ENCODE measurements at places on chromosomes 13 and 19. TPM values are rescaled to one million over a fixed set of nuclear protein-coding genes. Genes with fewer than 3 reads are reported as not detected.

GRCh38 chr19:41813911-41814310, 17.5 kb downstream of the CEACAM3 start:
- H3K4me3 ChIP-seq: no peak overlapping the region
- no peaks in the 10 kb centered on the region for H3K36me3 ChIP-seq
- H3K27me3 ChIP-seq: no peaks in the 10 kb centered on the region
- DNase-seq: no peak

- no peaks in the 10 kb centered on the region for H3K4me1 ChIP-seq
- H3K36me3 ChIP-seq: no peaks in the 10 kb centered on the region
- no peak overlapping the region for H3K4me3 ChIP-seq
- H3K27me3 ChIP-seq: no peaks in the 10 kb centered on the region
- no peak overlapping the region for H3K27ac ChIP-seq
- no peak for DNase-seq
Measured at GRCh38 chr13:33520468-33520839, 234.9 kb upstream of the STARD13 start.

GRCh38 chr19:58001895-58002369, 688 bp downstream of the ZNF606 start:
- H3K4me1 ChIP-seq: peaks cover 5% of the 10 kb centered on the region
- no peaks in the 10 kb centered on the region for H3K27me3 ChIP-seq
- H3K27ac ChIP-seq: peak overlapping the region; percentile 19
- peak overlapping the region; percentile 90 for H3K4me3 ChIP-seq

GRCh38 chr19:5738423-5738822, 18.0 kb downstream of the CATSPERD start:
- no peaks in the 10 kb centered on the region for H3K4me1 ChIP-seq
- H3K27ac ChIP-seq: no peak overlapping the region
- DNase-seq: no peak
- H3K4me3 ChIP-seq: no peak overlapping the region
- no peaks in the 10 kb centered on the region for H3K27me3 ChIP-seq

DNA sequence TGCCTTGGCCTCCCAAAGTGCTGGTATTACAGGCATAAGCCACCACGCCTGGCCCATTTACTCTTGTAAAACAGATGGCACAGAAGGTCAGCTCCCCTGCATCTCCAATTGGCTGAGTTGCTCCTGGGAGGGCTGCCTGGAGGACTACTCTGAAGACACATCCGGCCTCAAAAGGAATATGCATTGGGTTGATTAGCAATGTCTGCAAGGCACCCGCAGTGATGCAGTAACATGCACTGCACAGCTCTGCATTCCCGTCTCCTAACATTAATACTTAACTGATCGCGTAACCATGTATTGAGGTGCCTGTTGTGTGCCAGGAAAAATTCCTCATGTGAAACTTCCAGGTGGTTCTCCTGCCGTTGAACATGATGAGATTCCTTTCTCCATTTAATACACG, 5.0 kb downstream of the ELAVL3 start:
- no peak overlapping the region for H3K4me3 ChIP-seq
- H3K27ac ChIP-seq: no peak overlapping the region
- H3K27me3 ChIP-seq: peaks cover 7% of the 10 kb centered on the region
- H3K36me3 ChIP-seq: no peaks in the 10 kb centered on the region

- H3K36me3 ChIP-seq: no peaks in the 10 kb centered on the region
- H3K4me1 ChIP-seq: peaks cover 11% of the 10 kb centered on the region
- no peaks in the 10 kb centered on the region for H3K27me3 ChIP-seq
- H3K4me3 ChIP-seq: peak overlapping the region; percentile 96
- H3K27ac ChIP-seq: peak overlapping the region; percentile 85
Measured at GRCh38 chr19:29211562-29212355, 1.2 kb downstream of the UQCRFS1 start.

DNA sequence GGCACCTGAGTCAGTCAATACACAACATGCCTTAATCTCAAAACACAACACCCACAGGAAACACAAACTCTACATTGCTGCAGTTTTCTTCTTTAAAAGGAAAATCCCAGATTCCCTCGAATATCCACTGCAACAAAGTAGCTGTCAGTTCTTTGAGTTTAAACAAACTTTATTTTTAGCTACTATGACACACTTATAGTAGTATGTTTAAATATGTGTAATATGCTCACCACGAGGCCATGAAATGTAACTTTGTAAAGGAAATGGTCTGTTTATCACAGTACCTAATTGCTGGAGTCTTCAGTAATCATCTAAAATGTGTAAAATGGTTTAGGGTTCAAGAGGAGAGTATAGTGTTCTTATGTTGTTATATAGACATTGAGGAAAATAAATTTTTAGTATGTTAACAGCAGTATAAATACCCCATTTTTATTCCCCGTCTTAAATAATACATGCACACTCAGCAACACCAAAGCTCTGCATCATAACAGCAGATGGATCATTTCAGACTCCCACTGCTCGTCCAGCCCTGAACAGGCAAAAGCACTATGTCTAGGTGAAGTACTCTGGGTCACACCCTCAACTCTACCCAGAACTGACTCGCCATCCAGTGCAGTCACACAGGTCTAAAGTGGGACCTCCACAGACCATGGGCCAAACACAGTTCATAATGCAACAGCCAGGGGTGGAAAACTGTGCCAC, 20.6 kb downstream of the TUBGCP3 start:
- no peak overlapping the region for H3K4me3 ChIP-seq
- H3K27me3 ChIP-seq: no peaks in the 10 kb centered on the region
- H3K27ac ChIP-seq: no peak overlapping the region
- no peaks in the 10 kb centered on the region for H3K4me1 ChIP-seq

- no peak overlapping the region for H3K27ac ChIP-seq
- no peaks in the 10 kb centered on the region for H3K27me3 ChIP-seq
- no peaks in the 10 kb centered on the region for H3K4me1 ChIP-seq
- no peaks in the 10 kb centered on the region for H3K36me3 ChIP-seq
- no peak overlapping the region for H3K4me3 ChIP-seq
- no peak for DNase-seq
Measured at GRCh38 chr19:850221-850978, 1.7 kb upstream of the ELANE start.

DNA sequence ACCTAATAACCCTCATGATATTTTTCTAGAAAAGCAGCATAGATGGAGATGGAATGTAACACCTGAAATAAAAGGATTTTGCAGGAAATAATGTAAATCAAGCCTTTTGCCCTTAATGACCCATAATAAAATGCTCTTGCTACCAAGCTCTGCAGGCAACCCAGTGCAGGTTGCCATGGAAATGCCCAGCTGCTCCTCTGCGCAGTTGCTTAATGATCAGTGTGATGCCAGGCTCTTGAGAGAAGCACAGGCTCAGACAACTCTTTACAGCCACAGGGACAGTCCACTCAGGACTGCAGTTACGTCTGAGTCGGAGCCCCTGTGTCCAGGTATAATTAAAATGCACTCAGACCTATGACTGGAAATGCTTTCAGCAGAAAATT, 165.5 kb downstream of the LACC1 start:
- H3K27ac ChIP-seq: no peak overlapping the region
- H3K27me3 ChIP-seq: peaks cover 18% of the 10 kb centered on the region
- H3K36me3 ChIP-seq: no peaks in the 10 kb centered on the region
- no peaks in the 10 kb centered on the region for H3K4me1 ChIP-seq

- no peak overlapping the region for H3K27ac ChIP-seq
- no peaks in the 10 kb centered on the region for H3K27me3 ChIP-seq
- DNase-seq: no peak
- H3K4me1 ChIP-seq: no peaks in the 10 kb centered on the region
- H3K36me3 ChIP-seq: no peaks in the 10 kb centered on the region
- H3K4me3 ChIP-seq: no peak overlapping the region
Measured at GRCh38 chr13:26095338-26095737, 43.5 kb upstream of the SHISA2 start.

DNA sequence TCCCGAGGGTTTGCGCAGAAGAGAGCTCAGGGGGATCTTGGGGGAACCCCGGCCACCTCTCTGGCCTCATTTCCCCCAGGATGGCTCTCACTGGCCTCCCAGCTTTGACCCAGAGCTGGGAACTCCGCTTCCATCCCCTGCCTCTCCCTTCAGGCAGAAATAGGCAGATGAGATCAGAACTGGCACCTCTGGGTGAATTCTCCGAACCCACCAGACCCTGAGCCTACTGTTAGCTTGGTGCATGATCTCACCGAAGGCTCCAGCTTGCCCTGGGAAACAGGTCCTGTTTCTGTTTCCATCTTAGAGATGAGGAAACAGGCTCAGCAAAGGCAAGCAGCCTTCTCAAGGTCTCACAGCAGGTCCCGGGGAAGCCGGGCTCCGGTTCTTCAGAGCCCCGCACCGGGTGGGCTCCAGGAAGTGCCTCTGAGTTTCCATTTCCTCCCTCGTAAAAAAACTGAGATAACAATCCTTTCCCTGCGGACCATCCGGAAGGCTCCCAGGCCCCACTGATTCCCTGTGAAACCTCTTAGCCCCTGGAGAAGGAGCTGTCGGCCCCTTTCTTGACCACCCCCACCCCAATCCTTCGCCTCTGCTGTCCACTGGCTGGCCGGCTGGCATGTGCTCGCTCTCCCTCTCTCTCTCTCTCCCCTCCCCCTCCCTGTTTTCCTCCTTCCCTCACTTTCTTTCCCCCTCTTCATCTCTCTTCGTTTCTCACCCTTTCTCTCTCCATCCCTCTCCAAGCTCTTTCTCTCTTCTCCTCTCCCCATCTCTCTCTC, 2.1 kb downstream of the NECTIN2 start:
- H3K27me3 ChIP-seq: no peaks in the 10 kb centered on the region
- peaks cover 38% of the 10 kb centered on the region for H3K4me1 ChIP-seq
- peak; percentile 89 for DNase-seq
- H3K27ac ChIP-seq: peak overlapping the region; percentile 99
- peaks cover 4% of the 10 kb centered on the region for H3K36me3 ChIP-seq

- H3K4me3 ChIP-seq: no peak overlapping the region
- DNase-seq: no peak
- no peaks in the 10 kb centered on the region for H3K4me1 ChIP-seq
- H3K27me3 ChIP-seq: no peaks in the 10 kb centered on the region
Measured at GRCh38 chr13:80211566-80211965, 129.4 kb downstream of the SPRY2 start.

GRCh38 chr13:63249411-63250187, 1834.0 kb upstream of the PCDH20 start:
- DNase-seq: no peak
- no peak overlapping the region for H3K27ac ChIP-seq
- H3K27me3 ChIP-seq: no peaks in the 10 kb centered on the region
- H3K4me3 ChIP-seq: no peak overlapping the region
- H3K36me3 ChIP-seq: no peaks in the 10 kb centered on the region

DNA sequence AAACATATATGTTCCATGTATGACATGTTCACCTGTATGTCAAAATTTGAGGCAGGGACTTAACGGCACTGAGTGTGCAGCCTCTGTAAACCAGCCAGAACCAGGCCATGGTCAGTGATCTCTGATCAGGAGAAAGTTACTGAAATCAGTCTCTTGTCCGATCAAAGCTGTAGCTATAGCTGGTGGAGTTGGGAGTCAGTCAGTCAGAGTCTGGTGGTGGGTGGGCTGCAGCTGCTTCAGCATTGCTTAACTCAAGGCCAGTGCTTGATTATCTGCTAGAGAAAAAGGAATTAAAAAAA, 78.3 kb downstream of the ANKRD10 start:
- no peaks in the 10 kb centered on the region for H3K36me3 ChIP-seq
- no peak overlapping the region for H3K4me3 ChIP-seq
- peaks cover 13% of the 10 kb centered on the region for H3K27me3 ChIP-seq
- no peaks in the 10 kb centered on the region for H3K4me1 ChIP-seq

DNA sequence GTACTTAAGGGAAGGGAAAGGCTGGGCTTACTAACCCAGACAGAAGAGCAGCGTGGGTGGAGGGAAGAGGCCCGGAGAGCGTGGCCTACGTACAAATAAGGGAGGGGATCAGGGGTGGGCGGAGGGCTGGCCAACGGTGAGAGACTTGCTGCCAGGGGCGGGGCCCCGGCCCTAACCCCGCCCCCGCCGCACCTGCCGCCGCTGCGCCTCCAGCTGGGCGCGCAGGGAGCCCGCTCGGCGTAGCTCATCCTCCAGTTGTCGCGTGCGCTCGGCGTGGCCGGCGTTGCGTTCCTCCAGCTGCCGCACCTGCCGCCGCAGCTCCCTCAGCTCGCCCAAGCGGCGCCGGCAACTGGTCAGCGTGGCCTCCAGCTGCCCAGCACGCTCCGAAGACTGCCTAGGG, 5.7 kb downstream of the HOOK2 start:
- no peaks in the 10 kb centered on the region for H3K36me3 ChIP-seq
- H3K27me3 ChIP-seq: no peaks in the 10 kb centered on the region
- DNase-seq: no peak
- H3K4me3 ChIP-seq: no peak overlapping the region
- no peak overlapping the region for H3K27ac ChIP-seq

- no peaks in the 10 kb centered on the region for H3K27me3 ChIP-seq
- no peaks in the 10 kb centered on the region for H3K36me3 ChIP-seq
- no peak for DNase-seq
- no peak overlapping the region for H3K27ac ChIP-seq
Measured at GRCh38 chr13:87244256-87244890, 426.8 kb upstream of the SLITRK5 start.

GRCh38 chr13:93227878-93228642, 1.5 kb downstream of the GPC6 start:
- H3K27me3 ChIP-seq: no peaks in the 10 kb centered on the region
- H3K4me1 ChIP-seq: no peaks in the 10 kb centered on the region
- no peak for DNase-seq
- no peak overlapping the region for H3K27ac ChIP-seq
- no peaks in the 10 kb centered on the region for H3K36me3 ChIP-seq
- no peak overlapping the region for H3K4me3 ChIP-seq

DNA sequence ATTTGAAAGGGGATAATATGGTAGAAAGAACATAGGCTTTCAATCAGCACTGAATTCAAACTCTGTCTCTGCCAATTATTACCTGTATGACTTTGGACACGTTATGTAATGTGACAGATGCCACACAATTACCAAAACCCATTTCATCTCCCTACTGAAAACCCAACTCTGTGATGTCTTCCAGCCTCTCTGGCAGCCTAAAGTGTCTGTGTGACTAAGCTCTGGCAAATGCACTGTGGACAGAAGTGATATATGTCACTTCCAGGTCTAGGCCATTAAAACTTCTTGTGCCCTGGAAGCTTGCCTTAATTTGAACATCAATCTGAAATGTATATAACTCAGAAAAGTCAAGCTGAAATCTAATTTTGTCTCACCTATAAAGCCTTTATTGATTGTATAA, 552.0 kb downstream of the RFC3 start:
- no peaks in the 10 kb centered on the region for H3K36me3 ChIP-seq
- H3K4me3 ChIP-seq: no peak overlapping the region
- H3K4me1 ChIP-seq: no peaks in the 10 kb centered on the region
- no peaks in the 10 kb centered on the region for H3K27me3 ChIP-seq
- no peak overlapping the region for H3K27ac ChIP-seq
- no peak for DNase-seq

DNA sequence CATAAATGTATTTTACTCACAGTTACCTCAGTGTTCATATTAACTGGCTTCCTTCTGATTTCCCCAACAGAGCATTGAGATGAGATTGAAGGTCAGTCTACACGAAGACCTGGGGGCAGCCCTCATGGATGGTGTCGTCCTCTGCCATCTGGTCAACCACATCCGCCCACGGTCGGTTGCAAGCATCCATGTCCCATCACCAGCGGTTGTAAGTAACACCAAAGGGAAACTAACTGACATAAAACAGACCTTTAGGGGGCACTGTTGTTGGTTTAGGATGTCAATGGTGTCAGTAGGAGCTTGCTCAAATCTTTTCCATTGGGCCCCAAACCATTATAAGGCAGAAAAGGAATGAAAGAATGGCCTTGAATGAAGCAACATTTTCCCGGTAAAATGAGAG, 68.2 kb downstream of the ESD start:
- H3K36me3 ChIP-seq: peaks cover 8% of the 10 kb centered on the region
- no peaks in the 10 kb centered on the region for H3K4me1 ChIP-seq
- H3K27me3 ChIP-seq: no peaks in the 10 kb centered on the region
- no peak for DNase-seq

URAD gene
- total RNA-seq: not detected

THAP8 gene
- total RNA-seq: 2.9 TPM

C19orf53 gene
- total RNA-seq: 126 TPM

MATK gene
- not detected for total RNA-seq

FFAR3 gene
- total RNA-seq: not detected

RASAL3 gene
- 4.1 TPM for total RNA-seq

PROZ gene
- total RNA-seq: not detected

KBTBD6 gene
- total RNA-seq: 6.6 TPM

WDR88 gene
- not detected for total RNA-seq

All from endothelial cell of umbilical vein (primary cell).